ENCODE measurements at places on chromosomes 12 and 14. TPM values are rescaled to one million over a fixed set of nuclear protein-coding genes. Genes with fewer than 3 reads are reported as not detected.
A peak's percentile ranks its signal among the peaks of the same experiment; 100 is the strongest.

- DNase-seq, result no peak
- H3K27me3 ChIP-seq, result no peaks in the 10 kb centered on the region
- H3K4me1 ChIP-seq, result no peaks in the 10 kb centered on the region
- H3K36me3 ChIP-seq, result no peaks in the 10 kb centered on the region
- no peak overlapping the region for H3K27ac ChIP-seq
Measured at GRCh38 chr12:40534828-40535227, 157.4 kb upstream of the CNTN1 start.

GRCh38 chr14:93729993-93730392 is 58.3 kb downstream of the PRIMA1 start:
- DNase-seq, result no peak
- H3K4me1 ChIP-seq, result no peaks in the 10 kb centered on the region
- no peaks in the 10 kb centered on the region for H3K27me3 ChIP-seq
- H3K27ac ChIP-seq, result no peak overlapping the region
- H3K4me3 ChIP-seq, result no peak overlapping the region

- no peaks in the 10 kb centered on the region for H3K36me3 ChIP-seq
- peak; percentile 65 for DNase-seq
- no peaks in the 10 kb centered on the region for H3K27me3 ChIP-seq
- H3K4me3 ChIP-seq, result peak overlapping the region; percentile 96
- peaks cover 25% of the 10 kb centered on the region for H3K4me1 ChIP-seq
Measured at GRCh38 chr14:74882103-74882920, 596 bp downstream of the DLST start.

- peak overlapping the region; percentile 46 for H3K4me3 ChIP-seq
- H3K27ac ChIP-seq, result peak overlapping the region; percentile 96
- no peak for DNase-seq
- peaks cover 3% of the 10 kb centered on the region for H3K36me3 ChIP-seq
Measured at GRCh38 chr12:57750561-57751431, 1.3 kb downstream of the CDK4 start.

- no peaks in the 10 kb centered on the region for H3K27me3 ChIP-seq
- H3K36me3 ChIP-seq, result no peaks in the 10 kb centered on the region
- H3K4me3 ChIP-seq, result no peak overlapping the region
- DNase-seq, result no peak
Measured at GRCh38 chr14:56237398-56237797, 119.2 kb downstream of the PELI2 start.

DNA sequence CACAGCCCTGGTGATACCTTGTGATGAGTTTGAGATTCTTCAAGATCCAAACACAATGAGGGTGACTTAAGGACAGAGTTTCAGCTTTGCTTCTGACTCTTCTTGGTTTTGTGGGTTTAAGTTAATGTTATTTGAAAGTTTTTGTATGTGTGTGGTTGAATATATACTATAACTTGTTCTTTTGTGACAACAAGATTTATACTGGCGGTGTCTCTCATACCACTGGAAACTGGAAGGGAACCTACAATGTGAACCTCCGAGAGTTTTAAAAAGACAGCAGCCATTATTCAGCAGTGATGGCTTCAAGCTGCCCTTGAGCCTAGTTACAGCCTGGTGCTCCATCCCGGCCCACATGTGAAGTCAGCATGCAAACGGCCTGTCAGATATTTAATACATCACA is 87.9 kb upstream of the IGF1 start:
- no peak overlapping the region for H3K27ac ChIP-seq
- peaks cover 8% of the 10 kb centered on the region for H3K4me1 ChIP-seq
- DNase-seq, result no peak
- no peak overlapping the region for H3K4me3 ChIP-seq

SLC8A3 gene
- polyA plus RNA-seq, result 0.42 TPM

DNA sequence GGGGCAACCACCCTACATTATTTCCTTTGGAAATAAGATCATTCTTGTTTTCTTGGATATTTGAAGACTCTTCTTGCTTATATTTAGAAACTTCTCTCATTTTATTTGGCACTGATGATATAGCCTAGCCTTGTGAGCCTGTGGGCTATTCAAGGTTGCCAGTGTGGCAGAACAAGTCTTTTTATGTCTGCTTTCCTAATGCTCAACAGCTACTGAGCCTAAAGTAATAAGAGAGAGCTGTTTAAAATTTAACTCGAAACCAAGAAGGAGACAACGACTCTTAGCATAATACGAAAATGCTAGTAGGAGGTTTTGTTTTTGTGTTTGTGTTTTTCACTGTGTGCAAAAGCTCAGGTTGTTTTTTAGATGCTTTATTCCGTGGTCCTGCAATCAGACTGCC is 104.0 kb upstream of the CPM start:
- DNase-seq, result no peak
- no peaks in the 10 kb centered on the region for H3K36me3 ChIP-seq
- no peak overlapping the region for H3K27ac ChIP-seq
- H3K27me3 ChIP-seq, result no peaks in the 10 kb centered on the region

GRCh38 chr14:73245480-73246325 is 8.4 kb downstream of the PAPLN start:
- H3K27me3 ChIP-seq, result peaks cover 1% of the 10 kb centered on the region
- peak overlapping the region; percentile 23 for H3K4me3 ChIP-seq
- H3K4me1 ChIP-seq, result peaks cover 5% of the 10 kb centered on the region
- H3K36me3 ChIP-seq, result no peaks in the 10 kb centered on the region

- peak; percentile 80 for DNase-seq
- H3K27ac ChIP-seq, result peak overlapping the region; percentile 91
- H3K27me3 ChIP-seq, result no peaks in the 10 kb centered on the region
- H3K36me3 ChIP-seq, result no peaks in the 10 kb centered on the region
- H3K4me3 ChIP-seq, result no peak overlapping the region
- H3K4me1 ChIP-seq, result peaks cover 13% of the 10 kb centered on the region
Measured at GRCh38 chr12:12899530-12900380, 8.4 kb downstream of the GPRC5A start.

GRCh38 chr12:78229591-78230101 is 399.0 kb downstream of the NAV3 start:
- H3K4me3 ChIP-seq, result no peak overlapping the region
- no peaks in the 10 kb centered on the region for H3K27me3 ChIP-seq
- no peaks in the 10 kb centered on the region for H3K4me1 ChIP-seq
- H3K27ac ChIP-seq, result no peak overlapping the region
- no peaks in the 10 kb centered on the region for H3K36me3 ChIP-seq

CPSF6 gene
- polyA plus RNA-seq, result 48.3 TPM

GRCh38 chr12:16880864-16881285 is 274.9 kb upstream of the LMO3 start:
- H3K4me3 ChIP-seq, result no peak overlapping the region
- H3K27me3 ChIP-seq, result no peaks in the 10 kb centered on the region
- no peaks in the 10 kb centered on the region for H3K4me1 ChIP-seq
- no peak overlapping the region for H3K27ac ChIP-seq
- peak; percentile 8 for DNase-seq

DNA sequence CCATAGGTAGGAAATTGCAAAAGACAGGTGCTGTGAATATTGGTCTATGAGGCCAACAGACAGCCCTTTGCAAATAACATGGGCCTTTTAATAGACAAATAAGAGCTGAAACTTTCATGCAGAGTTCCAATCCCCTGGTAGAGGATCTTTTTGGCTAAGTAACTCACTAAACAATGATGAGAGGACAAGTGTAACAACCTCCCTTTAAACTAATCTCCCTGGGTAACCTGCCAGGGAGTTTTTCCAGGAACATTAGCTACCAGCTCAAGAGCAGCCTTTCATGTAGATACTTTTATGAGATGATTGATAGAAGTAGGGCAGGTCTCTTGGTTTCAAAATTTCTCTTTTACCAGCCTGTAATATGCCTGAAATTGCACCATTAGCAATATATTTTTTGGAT is 13.8 kb upstream of the CACNA1C start:
- DNase-seq, result no peak
- H3K4me3 ChIP-seq, result no peak overlapping the region
- peaks cover 2% of the 10 kb centered on the region for H3K27me3 ChIP-seq
- H3K27ac ChIP-seq, result no peak overlapping the region
- H3K4me1 ChIP-seq, result no peaks in the 10 kb centered on the region

DNA sequence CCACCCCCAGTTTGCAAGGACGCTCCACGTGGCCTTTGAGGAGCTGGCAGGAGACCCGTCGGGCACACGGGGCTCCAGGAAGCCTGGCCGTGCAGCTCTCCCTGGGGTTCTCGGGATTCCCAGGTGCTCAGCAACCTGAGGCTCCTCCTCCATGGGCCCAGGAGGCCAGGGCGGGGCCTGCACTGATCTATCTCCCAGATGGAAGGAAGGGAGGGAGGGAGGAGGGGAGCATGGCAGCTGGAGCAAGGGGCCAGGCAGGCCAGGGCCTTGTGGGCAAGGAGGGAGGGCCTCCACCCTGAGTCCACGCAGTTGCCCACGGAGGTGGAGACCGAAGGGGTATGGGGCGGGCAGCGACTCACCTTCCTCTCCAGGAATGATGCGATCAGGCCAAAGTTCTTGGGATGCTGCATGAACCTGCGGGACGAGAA is 127.3 kb downstream of the RFLNA start:
- H3K36me3 ChIP-seq, result no peaks in the 10 kb centered on the region
- no peak overlapping the region for H3K4me3 ChIP-seq
- DNase-seq, result peak; percentile 72
- H3K27me3 ChIP-seq, result no peaks in the 10 kb centered on the region
- H3K27ac ChIP-seq, result peak overlapping the region; percentile 93

GRCh38 chr14:33680873-33681272 is 270.0 kb downstream of the EGLN3 start:
- no peaks in the 10 kb centered on the region for H3K36me3 ChIP-seq
- no peak overlapping the region for H3K27ac ChIP-seq
- no peak overlapping the region for H3K4me3 ChIP-seq

DNA sequence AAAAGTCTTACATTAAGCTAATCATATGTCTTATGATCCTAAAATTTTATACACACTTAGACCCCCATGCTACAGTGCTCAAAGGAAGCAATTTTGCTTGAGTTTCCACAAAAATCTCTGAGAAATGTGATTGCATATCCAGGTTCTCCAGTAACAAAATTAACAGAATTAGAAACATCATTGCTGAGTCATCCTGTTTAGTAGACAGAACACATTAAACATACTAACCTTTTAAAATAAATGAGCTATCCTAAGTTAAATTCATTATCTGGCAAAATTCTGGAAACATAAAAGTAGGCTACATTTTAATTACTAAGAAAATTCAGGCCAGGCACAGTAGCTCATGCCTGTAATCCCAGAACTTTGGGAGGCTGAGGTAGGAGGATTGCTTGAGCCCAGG is 94.7 kb downstream of the DENND5B start:
- no peak overlapping the region for H3K4me3 ChIP-seq
- H3K4me1 ChIP-seq, result peaks cover 8% of the 10 kb centered on the region
- no peaks in the 10 kb centered on the region for H3K27me3 ChIP-seq
- DNase-seq, result no peak
- no peak overlapping the region for H3K27ac ChIP-seq
- no peaks in the 10 kb centered on the region for H3K36me3 ChIP-seq

TMEM120B gene
- polyA plus RNA-seq, result 5.5 TPM

GRCh38 chr12:29899212-29899931 is 115.6 kb upstream of the TMTC1 start:
- H3K36me3 ChIP-seq, result no peaks in the 10 kb centered on the region
- H3K4me1 ChIP-seq, result no peaks in the 10 kb centered on the region
- H3K27me3 ChIP-seq, result no peaks in the 10 kb centered on the region
- DNase-seq, result no peak
- no peak overlapping the region for H3K27ac ChIP-seq

DNA sequence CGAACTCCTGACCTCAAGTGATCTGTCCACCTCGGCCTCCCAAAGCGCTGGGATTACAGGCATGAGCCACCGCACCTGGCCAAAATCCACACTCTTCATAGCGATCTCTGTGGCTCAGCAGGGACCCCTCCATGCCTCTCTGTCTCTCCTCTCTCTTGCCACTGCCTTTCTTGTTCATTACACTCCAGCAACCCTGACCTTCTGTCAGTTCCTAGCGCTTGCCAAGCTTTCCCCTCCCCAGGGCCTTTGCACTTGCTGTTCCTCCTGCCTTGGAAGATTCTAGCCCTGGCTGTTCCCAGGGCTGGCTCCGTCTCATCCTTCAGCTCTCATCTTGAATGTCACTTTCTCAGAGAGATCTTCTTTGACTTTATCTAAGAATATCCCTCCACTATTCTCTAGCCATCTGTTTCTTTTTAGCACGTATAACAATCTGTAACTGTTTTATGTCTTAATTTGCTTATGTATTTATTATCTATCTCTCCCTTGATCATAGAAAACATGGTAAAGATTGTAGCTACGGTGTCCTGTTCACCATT is 38.9 kb upstream of the MAP1LC3B2 start:
- H3K27ac ChIP-seq, result no peak overlapping the region
- DNase-seq, result no peak
- H3K27me3 ChIP-seq, result no peaks in the 10 kb centered on the region
- peaks cover 8% of the 10 kb centered on the region for H3K4me1 ChIP-seq
- no peaks in the 10 kb centered on the region for H3K36me3 ChIP-seq
- H3K4me3 ChIP-seq, result no peak overlapping the region

PALS1 gene
- 15.6 TPM for polyA plus RNA-seq

DNA sequence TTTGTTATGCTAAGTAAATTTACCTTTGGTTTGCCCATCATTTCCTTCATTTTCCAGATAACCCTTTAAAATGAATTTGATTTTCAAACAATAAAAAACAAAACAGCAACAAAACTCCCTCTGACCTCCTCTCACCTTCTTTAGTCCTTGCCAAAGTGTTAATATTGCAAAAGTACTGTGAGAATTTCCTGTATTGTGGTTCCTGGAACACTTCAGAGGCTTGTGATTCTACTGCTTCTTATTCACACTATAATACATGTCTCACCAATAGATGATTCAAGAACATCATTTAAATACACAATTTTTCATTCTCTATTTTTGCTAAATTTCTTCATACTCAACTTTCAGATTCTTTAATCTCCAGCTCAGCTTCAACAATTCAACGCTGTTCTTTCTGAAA is at the start of gene KLRD1:
Gene KLRD1, plus strand, starts transcription at position 241 of the 400 bp plus-strand sequence. CDS start 208 bp downstream, outside the sequence.
- no peaks in the 10 kb centered on the region for H3K36me3 ChIP-seq
- no peak within 1 kb of the TSS for H3K27ac ChIP-seq
- H3K27me3 ChIP-seq, result no peaks in the 10 kb centered on the region
- H3K4me1 ChIP-seq, result no peaks in the 10 kb centered on the region

LIN52 gene
- 13.7 TPM for polyA plus RNA-seq

KRT83 gene
- not detected for polyA plus RNA-seq

- H3K36me3 ChIP-seq, result no peaks in the 10 kb centered on the region
- H3K27me3 ChIP-seq, result no peaks in the 10 kb centered on the region
- DNase-seq, result no peak
- no peak overlapping the region for H3K4me3 ChIP-seq
- H3K27ac ChIP-seq, result no peak overlapping the region
Measured at GRCh38 chr14:25899197-25899596, 698.6 kb downstream of the NOVA1 start.

DNA sequence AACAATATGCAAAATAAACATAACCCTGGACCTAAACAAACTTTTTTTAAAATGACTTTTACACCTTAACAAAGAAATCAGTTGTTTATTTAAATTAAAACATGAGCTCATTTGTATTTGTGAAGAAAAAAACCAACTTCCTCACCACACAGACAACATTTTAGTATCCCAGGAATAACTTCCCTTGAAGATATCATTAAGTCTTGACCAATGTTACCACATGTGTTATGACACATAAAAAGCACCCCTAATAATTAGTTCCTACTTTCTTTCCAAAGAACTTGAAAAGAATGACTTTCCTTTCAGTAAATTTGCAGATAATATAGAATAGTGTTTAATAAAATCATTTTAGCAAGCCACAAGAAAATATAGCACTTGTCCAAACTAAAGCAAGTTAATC is 42.4 kb downstream of the DUSP16 start:
- H3K4me3 ChIP-seq, result no peak overlapping the region
- no peaks in the 10 kb centered on the region for H3K36me3 ChIP-seq
- H3K4me1 ChIP-seq, result peaks cover 25% of the 10 kb centered on the region
- H3K27ac ChIP-seq, result peak overlapping the region; percentile 92
- no peak for DNase-seq
- no peaks in the 10 kb centered on the region for H3K27me3 ChIP-seq
